ENCODE measurements at places on chromosomes 2 and 18. TPM values are rescaled to one million over a fixed set of nuclear protein-coding genes. Genes with fewer than 3 reads are reported as not detected.

DNA sequence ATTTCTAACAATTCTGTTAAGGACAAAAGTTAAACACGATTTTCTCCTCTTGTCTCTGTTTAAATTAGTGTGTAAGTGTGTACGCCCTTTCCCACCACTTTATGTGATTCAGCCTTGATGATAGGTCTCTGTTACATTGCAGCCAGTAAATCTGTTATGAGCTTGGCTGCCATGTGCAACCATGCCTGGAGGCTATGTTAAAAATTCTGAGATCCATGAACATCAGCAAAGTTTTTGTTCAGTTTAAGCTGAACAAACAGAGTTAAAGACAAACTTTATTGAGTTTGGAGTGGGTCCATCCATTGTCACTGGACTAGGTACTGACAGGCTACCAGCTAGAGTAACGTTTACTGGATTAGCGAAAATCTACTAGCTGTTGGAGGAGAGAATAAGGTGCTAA is 110.4 kb downstream of the NCKAP5 start:
- no peak for DNase-seq

GRCh38 chr2:94622113-94622618 is 249.1 kb upstream of the TEKT4 start:
- DNase-seq: no peak

EML6 gene
- 0.38 TPM for polyA plus RNA-seq

ADAM17 gene
- polyA plus RNA-seq: 18.2 TPM

DNA sequence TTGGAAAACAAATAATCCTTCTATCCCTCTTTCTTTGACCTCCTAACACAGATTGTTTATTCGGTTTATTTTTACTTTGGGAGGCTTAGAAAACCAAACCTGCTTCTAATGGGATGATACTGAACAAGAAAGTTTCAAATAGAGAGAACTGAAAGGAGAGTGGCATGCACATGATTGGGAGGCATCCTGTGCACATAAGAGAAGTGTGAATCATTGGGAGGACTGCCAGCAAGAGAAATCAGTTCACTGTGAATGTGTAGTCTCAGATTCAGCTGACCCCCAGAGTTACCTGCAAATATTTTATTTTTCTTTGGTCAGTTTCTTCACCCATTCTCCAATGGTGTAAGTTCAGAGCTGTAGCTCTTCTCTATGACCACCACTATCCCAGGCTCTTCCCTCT is 1363.2 kb upstream of the ACVR2A start:
- DNase-seq: no peak

- no peak for DNase-seq
Measured at GRCh38 chr2:84849271-84849952, 31.5 kb downstream of the TRABD2A start.

ZNF385B gene
- polyA plus RNA-seq: 8.8 TPM

DNA sequence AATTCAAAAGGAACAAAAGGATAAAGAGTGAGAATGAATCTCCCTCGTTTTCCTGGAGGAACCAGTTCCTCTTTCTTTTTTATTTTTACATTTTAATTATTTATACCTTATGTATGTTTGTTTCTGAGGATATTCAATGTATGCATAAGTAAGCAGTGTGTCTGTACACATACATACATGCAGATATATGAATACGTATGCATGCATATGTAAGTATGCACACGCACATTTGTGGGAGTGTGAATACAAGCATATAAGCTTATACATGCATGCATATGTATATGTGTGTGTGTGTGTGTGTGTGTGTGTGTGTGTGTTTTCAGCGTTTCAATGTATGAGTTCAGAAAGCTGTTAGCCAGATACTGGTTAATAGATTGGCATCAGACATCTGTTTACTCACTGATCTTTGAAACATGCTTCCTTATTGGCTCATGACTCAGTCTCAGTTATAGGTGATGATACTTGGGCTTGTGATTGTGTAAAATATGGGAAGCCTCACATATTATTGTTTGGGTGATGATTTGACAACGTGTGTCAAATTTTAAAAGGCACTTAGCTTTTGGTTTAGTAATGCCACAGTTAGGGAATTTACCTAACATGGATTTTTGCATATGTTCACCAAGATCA is 279.7 kb upstream of the TRIB2 start:
- no peak for DNase-seq

DNA sequence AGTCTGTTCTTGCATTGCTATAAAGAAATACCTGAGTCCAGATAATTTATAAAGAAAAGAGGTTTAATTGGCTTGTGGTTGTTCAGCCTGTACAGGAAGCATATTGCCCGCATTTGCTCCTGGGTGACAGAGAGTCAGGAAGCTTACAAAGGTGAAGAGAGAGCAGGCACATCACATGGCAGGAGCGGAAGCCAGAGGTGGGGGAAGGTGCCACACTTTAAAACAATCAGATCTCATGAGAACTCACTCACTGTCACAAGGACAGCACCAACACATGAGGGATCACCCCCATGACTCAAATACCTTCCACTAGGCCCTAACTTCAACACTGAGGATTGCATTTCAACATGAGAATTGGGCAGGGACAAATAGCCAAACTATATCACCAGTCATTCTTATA is 124.8 kb upstream of the COL5A2 start:
- DNase-seq: no peak

DNA sequence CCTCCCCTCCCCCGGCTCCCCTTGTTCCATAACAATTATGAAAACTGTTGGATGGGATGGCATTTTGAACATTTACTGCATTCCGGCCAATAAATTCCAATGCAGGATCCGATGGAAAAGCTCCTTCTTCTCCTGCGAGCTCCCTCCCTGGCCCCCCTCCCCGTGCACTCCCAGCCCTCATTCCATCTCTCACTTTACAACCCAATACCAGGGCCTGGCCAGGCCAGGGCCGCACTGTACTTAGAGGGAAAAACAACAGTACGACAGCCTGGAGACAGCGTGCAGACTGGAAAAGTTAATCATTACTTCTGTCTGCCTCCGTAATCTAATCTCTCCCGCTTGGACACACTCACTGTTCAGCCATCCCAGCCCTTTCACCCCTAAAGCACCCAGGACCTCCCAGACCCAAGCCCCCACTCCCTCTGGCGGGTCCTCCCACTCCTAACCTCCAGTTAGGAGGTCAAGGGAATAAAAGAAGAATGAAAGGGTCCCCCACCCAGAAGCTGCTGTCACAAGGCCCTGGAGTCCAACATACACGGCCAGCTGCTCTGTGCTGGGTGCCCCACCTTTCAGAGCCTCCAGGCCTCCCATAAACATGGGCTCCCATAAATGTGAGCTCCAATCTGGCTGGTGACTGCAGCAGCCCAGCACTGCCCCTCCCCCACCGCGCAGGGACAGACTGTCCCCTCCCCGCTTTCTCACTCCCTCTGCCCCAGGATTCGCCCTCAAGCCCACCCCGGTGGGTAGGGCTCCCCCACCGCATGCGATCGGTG is 20.6 kb downstream of the SMAD7 start:
- no peak for DNase-seq

Measured in psoas muscle (tissue), 8 donors.